ENCODE measurements at places on chromosomes 4 and X. TPM values are rescaled to one million over a fixed set of nuclear protein-coding genes. Genes with fewer than 3 reads are reported as not detected.

The FGF5 gene
- 0.09 TPM for polyA plus RNA-seq

The CT45A2 gene
- polyA plus RNA-seq, result not detected

The MND1 gene
- 1.5 TPM for polyA plus RNA-seq

GRCh38 chr4:179607003-179607402 lies 2164.8 kb upstream of the AGA start:
- no peak for DNase-seq

DNA sequence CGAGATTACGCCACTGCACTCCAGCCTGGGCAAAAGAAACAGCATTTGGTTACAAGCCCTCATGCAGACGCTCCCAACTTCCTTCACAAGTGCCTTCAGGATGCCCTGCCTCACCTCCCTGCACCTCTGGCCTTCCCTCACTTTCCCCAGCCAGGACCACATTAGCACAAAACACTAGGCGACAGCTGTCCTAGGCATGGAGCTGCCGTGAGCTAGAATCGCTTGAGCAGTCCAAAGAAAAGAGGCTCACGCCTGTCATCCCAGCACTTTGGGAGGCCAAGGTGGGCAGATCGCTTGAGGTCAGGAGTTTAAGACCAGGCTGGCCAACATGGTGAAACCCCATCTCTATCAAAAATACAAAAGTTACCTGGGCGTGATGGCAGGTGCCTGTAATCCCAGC lies 15.8 kb downstream of the RNF212 start:
- DNase-seq, result no peak

DNA sequence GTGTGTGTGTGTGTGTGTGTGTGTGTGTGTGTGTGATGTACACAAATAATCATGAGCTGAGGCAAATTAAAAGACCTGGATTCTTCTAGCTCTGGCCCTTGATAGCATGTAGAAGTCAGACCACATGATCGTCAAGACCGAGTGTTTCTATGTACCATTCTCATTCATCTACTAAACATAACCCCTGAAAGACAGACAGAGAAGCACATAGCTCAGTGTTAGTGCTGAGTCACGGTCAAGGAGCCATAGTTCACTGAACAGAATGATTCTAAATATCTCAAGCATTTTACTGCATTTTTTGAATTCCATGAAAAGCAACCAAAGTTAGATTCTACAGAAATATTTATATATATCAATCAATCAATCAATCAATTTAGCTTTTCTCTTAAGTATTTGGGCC lies 412.3 kb upstream of the CXorf51A start:
- DNase-seq, result no peak

Data from kidney (tissue), 22 donors.